ENCODE measurements at places on chromosomes 2 and 18.

DNA sequence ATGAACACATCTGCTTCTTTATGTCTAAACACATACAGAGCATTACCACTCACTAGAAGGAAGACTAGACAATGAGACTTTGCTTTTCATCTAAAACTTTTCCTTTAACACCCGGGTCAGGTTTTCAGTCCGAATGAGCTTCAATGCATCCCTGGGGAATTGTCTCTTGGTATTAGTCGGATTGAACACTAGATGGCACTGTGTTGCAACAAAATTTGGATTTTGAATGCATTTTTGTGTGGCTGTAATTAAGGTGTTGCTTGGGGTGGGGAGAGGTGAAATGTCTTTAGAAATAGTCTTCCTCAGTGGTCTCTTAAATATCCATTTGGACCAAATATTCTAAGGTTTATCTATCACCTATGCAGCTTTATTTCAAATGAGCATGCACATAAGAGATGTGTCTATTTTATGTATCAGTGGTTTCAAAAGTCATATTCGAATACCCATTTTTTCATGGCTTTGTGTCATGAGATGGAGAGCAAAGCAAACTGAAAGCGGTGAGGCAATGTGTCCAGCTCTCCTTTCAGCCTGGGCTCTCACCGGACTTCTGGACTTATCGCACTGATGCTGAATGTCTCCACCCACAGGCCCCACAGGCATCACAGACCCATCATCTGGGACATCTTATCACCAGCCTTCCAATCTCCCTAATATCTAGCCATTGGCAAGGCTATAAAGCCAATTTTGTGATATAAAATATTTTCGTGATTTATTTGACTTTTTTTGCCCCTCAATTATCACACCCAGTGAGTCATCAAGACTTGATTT lies 510.3 kb downstream of the RNF144A start:
- peak; percentile 59 for DNase-seq

DNA sequence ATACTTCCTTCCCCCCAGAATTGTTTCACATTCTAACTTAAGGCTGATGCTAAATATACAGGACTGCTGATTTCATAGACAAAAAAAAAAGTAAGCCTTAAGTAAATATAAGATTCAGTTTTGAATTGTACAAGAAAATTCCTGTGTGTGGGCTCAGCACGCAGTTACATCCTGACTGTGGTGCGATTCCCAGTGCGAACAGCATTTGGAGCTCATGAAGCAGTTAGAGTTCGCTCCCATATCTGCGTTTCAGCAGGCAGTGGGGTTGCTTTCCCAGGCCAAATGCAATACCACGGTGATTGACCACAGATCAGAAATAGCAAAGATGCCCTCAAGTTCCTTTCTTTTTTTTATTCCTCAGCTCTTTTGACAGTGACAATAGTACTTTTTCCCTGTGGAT lies 75.6 kb downstream of the SATB2 start:
- peak; percentile 7 for DNase-seq

GRCh38 chr18:5746844-5747243 lies 148.5 kb downstream of the TMEM200C start:
- no peak for DNase-seq

GRCh38 chr18:55509631-55510324 lies 78.2 kb downstream of the TCF4 start:
- DNase-seq = peak; percentile 91

GRCh38 chr2:97706112-97706511 lies 7.3 kb upstream of the ZAP70 start:
- no peak for DNase-seq

DNA sequence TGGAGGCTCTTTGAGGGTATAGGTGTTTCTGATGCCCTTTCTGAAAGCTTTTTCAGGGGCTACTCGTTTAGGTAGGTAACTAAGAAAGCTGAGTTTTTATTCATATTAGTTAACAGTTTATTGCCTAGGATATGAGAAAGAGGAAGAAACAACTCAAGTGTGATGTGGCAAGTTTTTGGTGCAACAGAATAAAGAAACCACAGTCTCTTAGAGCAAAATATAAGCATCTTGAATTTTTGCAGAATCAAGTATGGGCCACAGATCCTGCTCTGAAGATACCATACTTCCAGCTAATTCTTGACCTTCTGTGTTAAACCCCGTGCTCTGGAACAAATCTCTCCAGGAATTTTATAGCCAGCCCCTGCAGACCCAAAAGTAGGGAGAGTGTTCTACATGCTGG lies 147.7 kb upstream of the SLC1A4 start:
- DNase-seq = no peak

- DNase-seq = no peak
Observed at GRCh38 chr2:71393216-71393615, 60.1 kb upstream of the DYSF start.

DNA sequence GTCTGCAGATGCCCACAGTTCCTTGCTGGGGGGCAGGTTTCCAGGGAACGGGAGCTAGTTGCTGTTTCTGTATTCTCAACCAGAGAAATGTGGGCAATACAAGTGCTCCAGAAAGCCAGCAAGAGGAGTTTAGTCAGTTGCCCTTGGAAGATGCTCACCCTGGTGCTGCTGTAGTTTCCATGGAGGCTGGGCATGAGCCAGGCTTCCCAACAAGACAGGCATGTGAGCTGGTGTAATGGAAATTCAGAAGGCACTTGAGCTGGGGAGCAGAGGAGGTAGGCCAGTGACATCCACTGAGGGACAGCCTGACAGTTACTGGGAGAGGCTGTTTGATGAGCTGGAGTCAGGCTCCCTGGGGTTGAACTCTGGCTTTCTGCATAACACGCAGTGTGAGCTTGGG lies 7.7 kb downstream of the HK2 start:
- DNase-seq = no peak

GRCh38 chr2:240932001-240932723 lies 26.0 kb downstream of the CROCC2 start:
- DNase-seq = no peak

- DNase-seq = peak; percentile 14
Observed at GRCh38 chr2:18959952-18960717, 370.8 kb upstream of the NT5C1B start.

DNA sequence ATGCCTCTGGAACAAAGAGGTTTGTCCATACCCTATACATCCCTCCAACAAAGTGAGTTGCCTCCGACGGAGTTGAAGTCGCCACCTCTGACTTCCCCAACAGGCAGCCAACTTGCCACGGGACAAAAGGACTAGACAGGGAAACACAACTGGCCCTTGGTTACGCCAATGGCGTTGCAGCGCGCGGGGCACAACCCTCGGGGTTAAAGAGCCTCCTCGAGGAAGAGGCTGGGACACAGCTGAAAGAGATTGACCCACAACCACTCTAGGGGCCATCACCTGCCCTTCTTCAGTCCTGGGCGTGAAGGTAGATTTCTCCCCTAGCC lies 545 bp downstream of the GTF3C2 start:
- peak; percentile 74 for DNase-seq

DNA sequence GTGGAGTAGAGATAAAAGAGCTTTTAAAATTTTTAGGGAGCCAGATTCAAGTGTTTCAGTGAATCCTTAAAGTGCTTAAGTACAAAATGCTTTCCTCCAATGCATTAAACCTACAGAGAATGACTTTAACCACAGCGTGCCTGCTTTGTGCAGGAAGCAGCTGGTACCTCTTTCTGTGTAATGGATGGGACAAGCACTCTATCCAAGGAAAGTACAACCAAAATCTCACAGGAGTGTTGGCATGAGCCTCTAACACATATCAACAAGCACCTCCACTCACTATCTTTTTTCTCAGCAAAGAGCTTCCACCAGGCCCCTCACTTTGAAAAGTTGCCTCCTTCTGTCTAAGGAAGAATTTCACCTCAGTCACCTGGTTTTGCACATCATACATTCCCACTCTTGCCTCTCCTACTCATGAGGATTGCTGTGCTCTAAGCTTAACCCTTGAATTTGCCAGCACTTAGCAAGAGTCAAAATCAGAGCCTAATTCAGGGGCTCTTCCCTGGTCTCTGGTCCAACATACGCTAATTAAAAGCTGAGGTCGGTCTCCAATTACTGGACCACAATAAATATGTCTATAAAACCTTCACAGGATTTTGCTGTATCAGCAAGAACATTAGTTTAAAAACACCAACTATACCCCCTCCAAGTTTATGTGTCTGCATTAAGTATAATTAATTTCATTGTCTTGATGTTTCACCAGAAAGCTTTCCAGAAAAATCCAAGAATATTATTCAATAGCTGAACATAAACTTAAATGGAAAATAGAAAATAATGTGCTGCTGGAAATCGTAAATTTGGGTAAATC lies 68.9 kb downstream of the ZNF521 start:
- DNase-seq = no peak

DNA sequence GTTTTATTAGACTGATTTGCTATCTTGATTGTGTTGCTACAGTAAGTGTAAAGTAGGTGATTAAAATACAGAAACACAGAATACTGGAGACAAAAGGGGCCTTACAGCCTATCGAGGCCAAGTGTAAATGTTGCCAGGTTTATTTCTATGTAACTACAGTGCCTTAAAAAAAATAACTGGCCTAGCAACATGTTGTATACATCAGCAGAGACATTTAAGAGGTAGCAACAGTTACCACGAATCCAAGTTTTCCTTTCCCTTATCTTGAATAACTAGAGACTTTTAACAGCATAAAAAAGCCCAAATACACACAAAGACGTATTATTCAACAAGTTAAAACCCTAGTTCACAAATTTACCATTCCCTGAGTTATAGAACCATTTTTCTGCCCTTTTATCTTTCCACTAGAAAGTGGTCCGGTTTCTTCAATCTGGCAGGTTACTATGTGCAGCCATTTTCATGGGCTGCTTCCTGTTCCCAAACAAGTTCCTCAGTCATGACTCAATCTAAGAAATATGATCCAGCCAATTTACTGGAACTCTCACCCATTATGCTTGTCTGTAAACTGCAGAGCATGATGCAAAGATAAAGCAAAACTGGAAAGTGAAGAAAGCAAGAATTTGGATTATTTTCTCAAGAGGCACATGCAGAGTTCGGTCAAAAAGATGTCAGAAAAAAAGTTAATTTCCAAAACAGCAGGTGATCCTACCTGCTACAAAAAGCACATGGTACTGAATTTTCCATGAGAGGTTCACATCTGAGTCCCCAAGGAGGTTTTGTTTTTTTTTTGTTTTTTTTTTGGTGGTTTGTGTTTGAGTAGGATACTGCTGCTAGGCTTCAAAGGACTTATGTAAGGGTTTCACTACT lies 22.2 kb downstream of the NFE2L2 start:
- peak; percentile 96 for DNase-seq

Measured in EH (cell line).